ENCODE measurements at places on chromosomes 4 and X.

- DNase-seq: no peak
These were observed 30.2 kb downstream of the ARSD start for GRCh38 chrX:2898846-2899512.

GRCh38 chr4:15738877-15739276 is 36.0 kb downstream of the BST1 start:
- DNase-seq: no peak

- peak; percentile 18 for DNase-seq
These were observed 61.0 kb downstream of the STX18 start for GRCh38 chr4:4480685-4481398.

DNA sequence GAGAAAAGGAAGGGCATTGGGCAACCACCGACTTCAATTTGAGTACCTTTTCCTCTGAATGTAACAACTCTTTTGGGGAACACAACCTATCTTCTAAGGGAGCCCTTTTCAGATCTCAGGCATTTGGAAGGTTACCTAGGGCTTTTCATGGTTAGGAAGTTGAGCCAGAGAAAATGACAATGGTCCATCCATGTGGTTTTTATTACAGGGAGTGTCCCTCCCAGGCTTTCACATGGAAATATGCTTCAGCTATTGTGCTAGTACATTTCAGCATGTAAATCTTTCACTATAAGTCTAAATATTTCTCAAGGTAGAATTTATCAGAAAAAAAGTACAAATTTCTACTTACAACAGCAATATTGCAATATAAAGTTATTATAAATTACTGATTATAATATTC is 259.8 kb downstream of the IQCM start:
- no peak for DNase-seq

DNA sequence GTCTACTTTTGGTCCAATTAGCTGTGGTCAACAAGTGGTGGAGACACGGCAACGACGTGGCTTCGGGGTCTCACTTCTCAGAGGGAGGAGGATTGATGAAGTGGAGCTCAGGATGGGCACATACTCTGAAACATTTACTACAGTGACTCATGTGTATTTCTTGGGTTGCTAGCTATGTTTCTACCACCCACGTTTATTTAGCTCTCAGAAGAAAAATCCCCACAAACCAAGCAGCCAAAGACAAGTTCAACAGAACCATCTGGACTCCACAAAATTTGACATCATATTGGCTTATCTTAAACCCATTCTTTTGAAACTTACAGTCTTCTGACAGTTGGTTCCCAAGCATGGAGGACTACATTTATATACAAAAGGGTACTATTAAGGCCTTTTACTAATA is 158.0 kb downstream of the CBLL2 start:
- no peak for DNase-seq

DNA sequence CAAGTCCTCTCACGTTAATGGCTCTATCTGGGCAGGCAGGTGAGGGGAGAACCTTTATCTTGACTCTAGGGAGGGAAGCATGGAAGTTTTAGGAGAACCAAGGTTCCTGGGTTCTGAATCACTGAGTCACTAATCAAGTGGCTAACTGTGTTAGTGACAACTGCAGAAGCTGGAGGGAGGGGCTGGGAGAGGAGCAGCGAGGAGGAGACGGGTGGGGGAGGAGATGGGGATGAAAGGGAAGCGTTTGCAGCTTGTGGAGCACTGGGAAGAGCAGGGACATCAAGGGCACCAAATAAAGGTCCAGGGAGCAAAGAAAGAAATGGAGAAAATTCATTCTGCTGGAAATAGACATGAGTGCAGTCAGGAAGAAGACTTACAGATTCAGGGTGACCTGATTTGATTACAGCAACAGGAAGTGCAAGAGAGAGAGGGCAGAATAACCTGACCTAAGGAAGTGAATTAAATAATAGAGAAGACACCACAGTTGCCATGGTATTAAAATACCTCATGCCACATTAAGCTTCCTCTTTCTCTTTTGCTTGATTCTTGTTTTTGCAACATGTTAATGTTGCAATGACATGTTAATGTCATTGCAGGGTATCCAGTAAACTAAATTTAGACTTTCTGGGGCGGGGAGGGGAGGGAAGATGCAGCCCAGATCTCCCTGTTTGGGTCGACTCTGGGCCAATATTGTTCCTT is 4.5 kb upstream of the SETD7 start:
- peak; percentile 83 for DNase-seq

- DNase-seq: no peak
These were observed 106.2 kb downstream of the LNX1 start for GRCh38 chr4:53484911-53485657.

All from hematopoietic multipotent progenitor cell treated with erythropoietin and hydrocortisone succinate and interleukin-3 and kit ligand, for 4 days (in vitro differentiated cells).